ENCODE measurements at places on chromosomes 3 and 15. TPM values are rescaled to one million over a fixed set of nuclear protein-coding genes. Genes with fewer than 3 reads are reported as not detected.

PRSS50 gene
- not detected for total RNA-seq

SCAANT1 gene
- not detected for total RNA-seq

KCNMB3 gene
- total RNA-seq = 2.2 TPM

CCDC50 gene
- total RNA-seq = 143 TPM

RETNLB gene
- not detected for total RNA-seq

C2CD4A gene
- total RNA-seq = not detected

MNS1 gene
- 1.2 TPM for total RNA-seq

PRR23B gene
- not detected for total RNA-seq

PLCB2 gene
- 13.8 TPM for total RNA-seq

CYP8B1 gene
- not detected for total RNA-seq

SCAPER gene
- total RNA-seq = 27.7 TPM

ERICH6 gene
- not detected for total RNA-seq

PTX3 gene
- 86.5 TPM for total RNA-seq

PAQR5 gene
- total RNA-seq = 23.5 TPM

NR2E3 gene
- not detected for total RNA-seq

SERPINI2 gene
- not detected for total RNA-seq

CHRNB4 gene
- not detected for total RNA-seq

GREM1 gene
- total RNA-seq = 0.57 TPM

UBA7 gene
- 16.8 TPM for total RNA-seq

ZMYND10 gene
- not detected for total RNA-seq

ROPN1 gene
- total RNA-seq = not detected

CNBP gene
- 471 TPM for total RNA-seq

PP2D1 gene
- not detected for total RNA-seq

All from subcutaneous adipose tissue (tissue), 4 donors.